ENCODE measurements at places on chromosomes 2 and 18. TPM values are rescaled to one million over a fixed set of nuclear protein-coding genes. Genes with fewer than 3 reads are reported as not detected.

Gene CFC1
- total RNA-seq = not detected

- DNase-seq = no peak
These were observed 185.0 kb upstream of the SMIM21 start for GRCh38 chr18:75612456-75612855.

- DNase-seq = no peak
These were observed 35.6 kb downstream of the THADA start for GRCh38 chr2:43560231-43560547.

- DNase-seq = no peak
These were observed 9.0 kb upstream of the NPPC start for GRCh38 chr2:231935207-231935524.

GRCh38 chr2:158808426-158808825, 13.3 kb downstream of the DAPL1 start:
- DNase-seq = no peak

GRCh38 chr2:239522002-239522739, 121.4 kb upstream of the HDAC4 start:
- DNase-seq = no peak

Data from endothelial cell of umbilical vein (primary cell).